ENCODE measurements at places on chromosomes 3 and 15. TPM values are rescaled to one million over a fixed set of nuclear protein-coding genes. Genes with fewer than 3 reads are reported as not detected.

DNA sequence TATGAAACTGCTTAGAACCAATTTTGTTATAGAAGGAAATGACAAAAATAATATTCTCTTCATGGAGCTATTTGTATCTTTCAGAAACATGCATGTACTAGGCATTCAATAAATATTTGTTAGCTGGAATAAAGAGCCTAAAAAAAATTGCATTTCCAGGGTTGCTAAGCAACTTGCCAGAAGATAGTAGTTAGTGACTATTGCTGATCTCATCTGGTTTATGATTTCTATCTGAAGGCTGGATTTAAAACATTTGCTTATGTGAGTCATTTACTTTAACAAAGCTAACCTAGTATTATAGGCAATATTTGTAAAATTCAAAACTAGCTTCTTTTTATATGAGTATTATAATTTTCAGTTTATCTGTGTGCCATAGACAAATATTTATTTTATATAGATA lies 78.3 kb downstream of the NAALADL2 start:
- DNase-seq, result no peak

DNA sequence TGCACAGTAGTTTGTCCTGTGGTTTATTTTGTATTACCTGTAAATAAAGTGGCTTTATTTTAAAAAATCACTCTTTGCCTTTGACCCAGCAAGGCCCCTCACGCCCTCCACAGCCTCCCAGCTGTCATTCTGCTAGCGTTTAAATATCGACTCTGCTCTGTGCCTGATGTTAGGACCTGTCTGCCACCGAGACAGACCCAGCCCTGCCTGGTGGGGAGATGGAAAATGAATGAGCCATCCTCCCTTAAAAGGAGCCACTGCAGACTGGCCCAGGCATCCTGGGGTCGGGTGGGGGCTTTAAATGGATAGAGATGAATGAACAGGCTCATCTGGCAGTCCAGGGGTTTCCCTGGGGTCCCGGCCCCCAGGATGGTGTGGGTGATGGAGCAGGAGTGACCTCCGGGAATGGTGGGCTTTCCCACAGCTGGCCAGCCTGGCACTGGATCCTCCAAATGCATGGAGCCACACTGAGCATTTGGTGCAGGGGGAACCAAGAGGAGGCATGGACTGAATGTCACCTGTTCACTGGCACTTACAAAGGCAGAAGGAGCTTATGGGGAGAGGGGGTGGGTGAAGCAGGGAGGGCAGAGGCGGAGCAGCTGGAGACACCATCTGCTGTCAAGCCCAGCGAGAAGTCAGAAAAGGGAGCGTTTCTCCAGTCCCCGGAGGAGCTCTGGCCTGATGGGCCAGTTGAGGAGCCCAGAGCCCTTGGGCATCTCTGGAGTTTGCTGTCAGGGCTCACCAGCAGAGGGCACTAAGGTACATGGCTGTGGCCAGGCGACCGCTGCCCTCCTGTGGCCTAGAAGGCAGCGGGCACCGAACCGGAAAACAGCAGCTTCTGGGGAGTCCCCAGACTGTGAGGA lies 11.9 kb downstream of the GRM2 start:
- DNase-seq, result peak; percentile 71

DNA sequence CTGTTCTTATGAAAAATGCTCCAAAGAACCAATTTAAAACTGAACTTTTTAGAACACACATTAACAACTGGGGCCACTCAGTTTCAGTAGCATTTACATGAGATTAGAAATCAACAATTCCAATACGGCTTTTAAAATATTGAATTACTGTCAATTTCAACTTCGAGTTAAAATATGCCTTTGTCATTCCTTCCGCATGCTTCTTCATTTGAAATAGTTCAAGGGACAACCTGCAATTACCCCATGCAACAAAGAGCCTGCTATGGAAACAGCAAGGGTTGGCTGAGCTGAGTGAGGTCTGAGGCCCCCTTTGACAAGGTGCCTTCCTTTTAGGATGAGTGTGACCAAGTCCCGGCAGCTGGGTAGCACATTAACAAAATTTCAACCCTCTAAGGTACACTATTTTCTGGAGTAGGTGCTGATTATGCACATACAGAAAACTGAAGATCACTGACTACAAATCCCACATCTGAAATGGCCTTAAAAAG lies 11.6 kb downstream of the PDCD10 start:
- no peak for DNase-seq

GRCh38 chr3:134039161-134039862 lies 9.6 kb upstream of the SLCO2A1 start:
- DNase-seq, result no peak

- DNase-seq, result no peak
Measured at GRCh38 chr3:40714771-40715345, 190.1 kb downstream of the ZNF621 start.

GRCh38 chr3:101849714-101850245 lies 466 bp downstream of the NFKBIZ start:
- DNase-seq, result peak; percentile 75

GRCh38 chr3:83956431-83956830 lies 1002.4 kb upstream of the CADM2 start:
- no peak for DNase-seq

Gene KLHL6
- 9.8 TPM for total RNA-seq

Gene ZBED2
- total RNA-seq, result 0.66 TPM

Gene CFAP44
- total RNA-seq, result 11.0 TPM
